Dermis lymphatic vessel endothelial cell (primary cell): ENCODE measurements at places on chromosomes 16 and 17. TPM values are rescaled to one million over a fixed set of nuclear protein-coding genes. Genes with fewer than 3 reads are reported as not detected.

The MYL11 gene
- not detected in 2 replicates for total RNA-seq

The TTYH2 gene
- total RNA-seq = 0.60 and 0.65 TPM in 2 replicates

The KLHL10 gene
- total RNA-seq = under 0.01 TPM in 2 replicates

The CCL1 gene
- total RNA-seq = not detected in 2 replicates

The LRRC37A gene
- total RNA-seq = 1.1 and 1.5 TPM in 2 replicates

The YBX2 gene
- under 0.01 and 0.33 TPM in 2 replicates for total RNA-seq
